ENCODE measurements at places on chromosomes 2 and 18.
A peak's percentile ranks its signal among the peaks of the same experiment; 100 is the strongest.

GRCh38 chr2:46175419-46175818 is 121.8 kb upstream of the EPAS1 start:
- no peak for DNase-seq

- DNase-seq, result no peak
Observed at GRCh38 chr2:208618220-208618619, 211.6 kb downstream of the PTH2R start.

DNA sequence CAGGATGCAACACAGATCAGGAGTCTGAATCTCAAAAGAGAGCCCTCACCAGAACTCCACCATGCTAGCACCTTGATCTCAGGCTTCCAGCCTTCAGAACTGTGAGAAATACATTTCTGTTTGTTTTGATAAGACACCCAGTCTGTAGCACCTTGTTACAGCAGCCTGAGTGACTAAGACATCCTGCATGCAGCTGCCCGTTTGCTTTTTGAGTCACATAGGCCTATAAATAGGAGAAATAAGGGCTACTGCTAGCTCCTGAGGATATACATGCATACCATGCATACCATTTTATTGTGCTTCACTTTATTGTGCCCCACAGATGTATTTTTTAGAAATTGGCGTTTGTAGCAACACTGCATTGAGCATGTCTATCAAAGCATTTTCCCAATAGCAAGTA is 337.8 kb downstream of the CDH2 start:
- DNase-seq, result no peak

GRCh38 chr2:136065384-136065783 is 52.6 kb downstream of the CXCR4 start:
- no peak for DNase-seq

GRCh38 chr2:100367163-100367562 is 44.9 kb upstream of the LONRF2 start:
- DNase-seq, result no peak

DNA sequence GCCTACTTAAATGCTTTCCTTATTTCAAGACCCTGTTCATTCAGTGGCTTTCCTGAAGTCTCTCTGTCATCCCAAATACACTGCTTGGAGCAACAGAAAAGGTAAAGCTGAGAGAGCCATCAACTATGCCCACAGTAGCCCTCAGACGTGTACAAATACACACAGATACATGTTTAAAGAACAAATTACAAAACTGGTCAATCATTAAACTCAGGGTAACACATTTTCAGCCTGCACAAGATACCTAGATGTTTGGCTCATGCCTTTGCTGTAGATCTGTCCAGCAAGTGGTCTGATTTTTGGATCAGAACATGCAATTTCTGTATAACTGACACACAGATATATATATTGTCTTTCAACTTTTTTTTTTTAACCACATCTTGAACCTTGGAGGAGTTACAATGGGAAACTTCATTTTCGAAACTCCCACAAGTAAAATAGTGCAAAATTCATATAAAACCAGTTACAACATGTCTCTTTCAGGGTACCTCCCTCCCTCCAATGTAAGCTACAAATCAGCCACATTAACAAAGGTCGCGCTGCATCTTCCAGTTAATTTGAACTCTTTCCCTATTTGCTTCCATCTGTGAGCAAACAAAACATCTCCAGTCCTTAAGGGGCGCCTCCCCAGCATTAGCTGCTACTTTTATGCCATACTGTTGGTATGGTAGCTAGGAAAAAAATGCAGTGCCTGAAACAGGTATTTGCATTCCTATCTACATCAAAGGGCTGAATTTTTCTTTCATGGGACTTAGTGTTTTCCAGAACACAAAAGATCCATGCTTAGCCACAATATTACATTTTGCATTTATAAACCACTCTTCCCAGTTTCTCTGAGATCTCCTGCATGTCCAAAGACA is 311.9 kb downstream of the NRXN1 start:
- no peak for DNase-seq

DNA sequence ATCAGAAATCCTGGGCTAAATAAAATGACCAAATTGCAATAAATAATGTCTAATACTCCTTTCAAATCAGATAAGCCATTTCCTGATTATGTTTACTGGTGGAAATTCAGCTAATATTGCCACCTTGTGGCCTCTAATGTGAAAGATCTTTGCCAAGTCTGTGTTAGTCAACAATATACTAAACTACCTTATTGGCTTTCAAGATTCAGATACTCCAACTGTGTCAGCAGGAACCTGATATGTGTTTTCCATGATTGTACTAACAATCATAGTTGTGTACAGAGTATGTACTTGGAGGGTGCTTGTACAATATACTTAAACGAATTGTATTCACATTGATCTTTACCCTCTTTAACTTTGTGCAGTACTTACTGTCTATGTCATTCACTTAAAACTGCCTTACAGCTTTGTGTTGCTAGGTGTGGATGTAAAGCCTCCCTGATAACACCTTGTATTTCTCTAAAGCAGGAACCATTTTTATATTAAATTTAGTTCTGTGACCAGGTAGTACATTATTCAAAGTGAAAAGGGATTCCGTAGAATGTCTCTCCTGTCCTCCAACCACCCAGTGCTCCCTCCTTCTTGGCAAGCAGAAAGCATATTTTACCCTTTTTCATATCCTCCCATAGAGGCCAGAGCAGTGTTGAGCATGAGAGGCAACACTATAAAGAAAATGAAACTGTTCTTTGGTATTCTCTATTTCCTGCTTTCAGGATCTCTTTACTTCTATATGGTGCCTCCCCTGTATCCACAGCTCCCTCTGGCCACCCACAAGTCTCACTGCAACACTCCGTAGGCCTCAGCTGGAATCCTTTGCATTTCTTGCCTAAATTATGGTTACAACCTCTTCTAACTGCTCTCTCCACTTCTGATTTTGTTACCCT is 75.2 kb upstream of the C2orf15 start:
- DNase-seq, result no peak

DNA sequence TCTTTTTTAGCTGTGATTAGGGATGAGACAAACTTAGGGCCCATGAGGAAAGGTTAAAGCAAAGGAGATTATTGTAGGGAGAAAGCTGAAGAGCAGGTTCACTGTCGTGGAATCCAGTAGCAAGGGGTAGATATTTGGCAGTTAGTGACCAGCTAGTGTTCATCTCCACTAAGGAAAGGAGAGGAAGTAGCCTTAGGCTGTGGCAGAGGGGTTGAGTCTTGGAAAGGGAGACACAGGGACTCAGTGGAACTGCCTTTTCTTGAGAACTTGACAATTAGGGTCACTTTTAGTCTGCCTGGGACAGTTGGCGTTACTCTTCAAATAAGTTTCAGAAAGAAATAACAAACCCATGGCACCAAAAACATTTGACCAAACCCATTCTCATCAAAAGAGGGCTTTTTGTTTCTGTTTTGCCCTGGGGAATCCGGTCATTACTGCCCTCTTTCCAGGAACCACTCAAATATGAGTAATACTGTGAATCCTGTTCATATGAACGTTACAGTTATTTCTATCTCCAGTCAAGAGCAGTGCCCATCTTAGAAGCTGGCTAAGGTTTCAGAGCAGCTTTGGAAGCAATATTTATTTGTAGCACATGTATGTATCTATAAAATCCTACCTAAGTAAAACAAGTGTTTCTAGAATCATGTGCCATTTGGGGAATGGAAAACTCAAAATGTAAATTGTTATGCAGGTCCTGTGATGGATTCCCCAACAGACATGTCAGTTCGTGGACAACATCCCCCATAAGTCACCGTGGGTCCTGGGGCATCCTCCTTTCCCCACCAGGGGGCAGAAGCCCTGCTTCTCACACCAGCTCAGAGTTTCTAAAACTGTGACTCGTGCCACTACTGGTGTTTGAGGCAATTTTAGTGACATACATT is 77.3 kb upstream of the PHLPP1 start:
- peak; percentile 38 for DNase-seq

- peak; percentile 34 for DNase-seq
Observed at GRCh38 chr2:201261471-201261870, 1.1 kb downstream of the CASP8 start.

- DNase-seq, result no peak
Observed at GRCh38 chr2:197369228-197369932, 58.8 kb upstream of the ANKRD44 start.

DNA sequence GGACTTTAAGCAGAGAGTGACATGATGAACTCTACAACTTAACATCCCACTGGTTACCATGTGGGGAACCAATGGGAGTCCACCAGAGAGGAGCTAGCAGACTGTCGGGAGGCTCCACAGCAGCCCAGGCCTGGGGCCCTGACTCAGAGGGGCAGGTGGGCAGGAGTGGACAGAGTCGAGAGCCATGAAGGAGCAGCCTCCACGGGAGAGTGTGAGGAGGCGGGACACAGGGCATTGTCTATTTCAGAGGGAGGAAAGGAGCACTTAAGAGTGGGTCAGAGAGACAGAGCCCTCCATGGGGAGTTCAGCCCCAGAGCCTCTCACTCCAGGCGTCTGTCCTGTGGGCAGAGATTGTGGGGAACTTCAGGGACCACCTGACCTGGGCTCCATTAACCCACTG is 118.7 kb downstream of the CYP26B1 start:
- no peak for DNase-seq

DNA sequence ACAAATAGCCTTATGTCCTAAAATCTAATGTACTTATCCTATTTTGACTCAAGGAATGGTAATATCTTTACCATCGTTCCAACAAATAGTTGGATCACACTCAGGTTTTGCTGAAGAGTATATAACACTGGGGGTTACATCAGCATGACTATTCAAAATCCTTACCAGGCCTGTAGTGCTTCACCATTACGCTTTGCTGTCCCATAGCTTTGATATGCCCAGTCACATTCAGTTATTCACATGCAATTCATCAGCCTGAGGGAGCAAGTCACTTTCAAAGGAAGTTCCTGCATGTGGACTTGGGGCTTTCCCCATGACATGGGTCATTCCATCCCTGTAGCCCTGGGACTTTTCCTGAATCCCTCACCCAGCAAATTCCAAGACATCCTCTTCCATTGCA is 39.6 kb downstream of the FTCDNL1 start:
- DNase-seq, result no peak

- DNase-seq, result no peak
Observed at GRCh38 chr2:210000464-210001324, 1.7 kb upstream of the RPE start.

- DNase-seq, result no peak
Observed at GRCh38 chr18:13564579-13564978, 161.8 kb downstream of the FAM210A start.

GRCh38 chr2:184906709-184907108 is 308.4 kb downstream of the ZNF804A start:
- no peak for DNase-seq

- no peak for DNase-seq
Observed at GRCh38 chr18:5370332-5370731, 74.8 kb upstream of the ZBTB14 start.

DNA sequence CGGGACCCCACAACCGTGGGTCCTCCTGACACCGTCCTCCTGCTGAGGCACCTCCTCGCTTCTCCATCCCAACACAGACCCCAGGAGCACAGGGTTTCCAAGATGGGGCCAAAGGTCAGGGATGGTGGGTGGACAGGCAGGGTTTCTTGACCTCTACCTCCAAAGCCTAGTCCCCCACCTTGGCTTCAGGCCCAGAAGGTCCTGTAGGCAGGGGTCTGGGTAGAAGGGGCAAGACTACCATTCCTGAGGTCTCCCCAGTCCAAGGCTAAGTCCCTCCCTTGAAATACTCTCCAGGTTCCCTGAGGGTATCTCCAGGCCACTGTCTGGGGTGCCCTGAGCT is 7.1 kb downstream of the CYP26B1 start:
- no peak for DNase-seq

DNA sequence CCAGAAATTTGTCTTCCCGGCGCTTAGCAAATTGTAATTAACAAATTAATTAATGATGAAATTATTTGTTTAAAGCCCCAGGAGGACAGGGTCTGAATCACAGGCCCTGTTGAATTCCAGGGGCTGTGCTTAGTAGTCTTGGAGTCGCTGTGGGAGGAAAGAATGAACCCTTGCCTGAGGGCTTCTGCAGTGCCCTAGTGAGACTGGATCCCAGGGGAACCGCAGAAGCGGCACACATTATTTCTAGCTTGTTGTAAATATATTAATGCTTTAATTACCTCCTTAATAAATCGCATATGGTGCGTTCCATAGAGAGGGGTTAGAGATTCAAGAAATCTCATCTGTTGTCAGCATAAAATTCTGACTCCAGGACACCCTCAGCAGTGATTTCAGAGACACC is 235.4 kb downstream of the CELF4 start:
- DNase-seq, result no peak

- DNase-seq, result no peak
Observed at GRCh38 chr2:26461601-26462023, 16.3 kb downstream of the OTOF start.

GRCh38 chr2:109049022-109049421 is 60.0 kb upstream of the EDAR start:
- DNase-seq, result no peak

DNA sequence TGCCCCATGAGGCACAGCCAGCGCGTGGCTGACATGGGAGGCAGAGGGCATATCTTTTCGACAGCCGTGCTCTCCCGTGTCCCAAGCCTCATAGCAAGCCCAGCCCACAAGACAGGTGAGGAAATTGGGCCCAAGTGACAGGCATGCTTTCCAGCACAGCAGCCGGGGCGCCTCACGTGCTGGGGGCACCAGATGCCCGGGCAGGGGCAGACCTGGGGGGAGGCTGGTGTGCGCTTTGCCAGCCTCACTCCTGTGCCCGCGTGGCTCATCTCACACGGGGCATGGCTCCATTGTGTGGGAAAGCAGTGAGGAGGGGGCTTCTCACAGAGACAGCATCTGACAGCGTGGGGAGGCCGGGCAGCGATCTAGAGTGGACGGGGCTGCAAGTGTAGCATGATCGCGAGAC is 93.2 kb downstream of the USP40 start:
- no peak for DNase-seq

DNA sequence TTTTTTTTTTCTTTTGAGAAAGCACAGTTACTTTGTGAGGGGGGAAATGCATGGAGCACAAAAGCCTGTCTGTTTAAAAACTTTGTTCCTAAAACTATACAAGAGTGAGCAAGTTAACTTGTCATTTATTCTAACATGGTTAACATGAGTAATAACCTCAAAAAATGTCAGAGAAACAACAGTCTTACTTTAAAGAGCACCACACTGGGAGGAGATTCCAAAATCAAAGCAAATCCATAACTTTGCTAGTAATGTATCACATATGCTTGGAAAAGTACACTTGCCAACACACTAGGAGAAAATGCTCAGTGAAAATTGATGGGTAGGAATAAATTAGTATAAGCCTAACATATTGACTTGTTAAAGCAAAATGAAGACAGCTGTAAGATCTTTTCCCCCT is 157.1 kb downstream of the PRPF40A start:
- DNase-seq, result no peak

DNA sequence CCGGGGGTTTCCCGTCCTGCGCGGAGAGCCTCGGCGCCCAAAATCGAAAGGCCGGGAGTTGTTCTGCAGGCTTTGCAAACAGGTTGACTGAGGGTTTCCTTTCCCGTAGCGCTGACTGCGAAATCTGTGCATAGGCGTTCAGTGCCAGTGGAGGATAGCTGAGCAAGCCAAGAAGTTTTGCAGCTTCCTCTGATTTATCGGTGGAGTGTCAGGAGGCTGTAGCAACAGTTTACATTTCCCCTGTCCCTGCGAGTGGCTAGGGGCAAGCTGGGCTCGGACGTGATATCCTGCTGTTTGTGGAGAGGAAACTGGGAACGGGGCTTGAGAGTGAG is 694 bp downstream of the THSD7B start:
- DNase-seq, result no peak

GRCh38 chr2:162475661-162476060 is 131.7 kb downstream of the GCA start:
- no peak for DNase-seq
